ENCODE measurements at places on chromosomes 6 and 20. TPM values are rescaled to one million over a fixed set of nuclear protein-coding genes. Genes with fewer than 3 reads are reported as not detected.

- peak; percentile 90 for DNase-seq
Observed at GRCh38 chr6:7978736-7979135, 68.1 kb upstream of the TXNDC5 start.

- DNase-seq: no peak
Observed at GRCh38 chr6:168171673-168172353, 92.8 kb upstream of the FRMD1 start.

MTFR2 gene
- 12.0 TPM for total RNA-seq

DNA sequence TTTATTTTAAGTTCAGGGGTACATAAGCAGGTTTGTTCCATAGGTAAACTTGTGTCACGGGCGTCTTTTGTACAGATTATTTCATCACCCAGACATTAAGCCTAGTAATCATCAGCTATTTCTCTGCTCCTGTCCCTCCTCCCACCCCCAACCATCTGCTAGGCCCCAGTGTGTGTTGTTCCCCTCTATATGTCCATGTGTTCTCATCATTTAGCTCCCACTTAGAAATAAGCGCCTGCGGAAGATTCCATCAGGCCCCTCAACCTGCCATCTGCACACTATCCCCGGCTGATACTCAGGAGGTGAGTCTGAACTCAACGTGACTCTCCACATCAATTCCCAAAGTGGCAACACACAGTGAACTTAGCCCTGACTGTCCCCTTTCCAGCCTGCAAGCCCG, 228.0 kb upstream of the SYNDIG1 start:
- no peak for DNase-seq

- no peak for DNase-seq
Observed at GRCh38 chr6:34240329-34241248, 3.9 kb downstream of the HMGA1 start.

CCM2L gene
- not detected for total RNA-seq

GRCh38 chr6:139981768-139982181, 607.3 kb upstream of the CITED2 start:
- peak; percentile 89 for DNase-seq

DNA sequence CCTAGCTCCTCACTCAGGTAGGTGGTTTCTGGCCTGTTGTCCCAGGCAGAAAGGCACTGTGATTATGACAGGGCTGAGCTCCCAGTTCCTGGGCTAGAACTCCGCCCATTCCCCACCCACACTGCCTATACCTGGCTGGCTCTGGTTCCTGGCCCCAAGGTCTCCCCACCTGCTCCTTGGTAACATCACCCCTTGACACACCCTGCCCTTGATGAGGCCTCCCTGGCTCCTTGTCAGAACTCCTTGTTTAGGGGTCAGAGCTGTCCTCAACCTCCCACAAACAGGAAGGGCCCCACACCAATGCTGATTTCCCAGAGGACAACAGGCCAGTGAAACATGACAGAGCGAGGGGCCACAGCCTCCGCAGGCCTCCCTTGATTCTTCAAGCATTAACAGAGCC, 15.5 kb upstream of the MYMX start:
- DNase-seq: no peak

- no peak for DNase-seq
Observed at GRCh38 chr20:59903621-59904020, 29.8 kb downstream of the SYCP2 start.

STMND1 gene
- not detected for total RNA-seq

VARS2 gene
- 7.4 TPM for total RNA-seq

GRCh38 chr6:122996794-122997505, 915 bp downstream of the CLVS2 start:
- DNase-seq: no peak

CDKAL1 gene
- 25.7 TPM for total RNA-seq

GRCh38 chr20:11604339-11604738, 313.4 kb upstream of the BTBD3 start:
- DNase-seq: no peak

GRCh38 chr20:3894796-3895195, 5.6 kb downstream of the PANK2 start:
- DNase-seq: no peak

- no peak for DNase-seq
Observed at GRCh38 chr6:43302126-43302525, 4.1 kb downstream of the SLC22A7 start.

- no peak for DNase-seq
Observed at GRCh38 chr6:100167585-100167984, 173.6 kb upstream of the MCHR2 start.

- no peak for DNase-seq
Observed at GRCh38 chr20:15847196-15847784, 726.0 kb downstream of the KIF16B start.

- no peak for DNase-seq
Observed at GRCh38 chr6:77764364-77764763, 111.5 kb downstream of the MEI4 start.

DNA sequence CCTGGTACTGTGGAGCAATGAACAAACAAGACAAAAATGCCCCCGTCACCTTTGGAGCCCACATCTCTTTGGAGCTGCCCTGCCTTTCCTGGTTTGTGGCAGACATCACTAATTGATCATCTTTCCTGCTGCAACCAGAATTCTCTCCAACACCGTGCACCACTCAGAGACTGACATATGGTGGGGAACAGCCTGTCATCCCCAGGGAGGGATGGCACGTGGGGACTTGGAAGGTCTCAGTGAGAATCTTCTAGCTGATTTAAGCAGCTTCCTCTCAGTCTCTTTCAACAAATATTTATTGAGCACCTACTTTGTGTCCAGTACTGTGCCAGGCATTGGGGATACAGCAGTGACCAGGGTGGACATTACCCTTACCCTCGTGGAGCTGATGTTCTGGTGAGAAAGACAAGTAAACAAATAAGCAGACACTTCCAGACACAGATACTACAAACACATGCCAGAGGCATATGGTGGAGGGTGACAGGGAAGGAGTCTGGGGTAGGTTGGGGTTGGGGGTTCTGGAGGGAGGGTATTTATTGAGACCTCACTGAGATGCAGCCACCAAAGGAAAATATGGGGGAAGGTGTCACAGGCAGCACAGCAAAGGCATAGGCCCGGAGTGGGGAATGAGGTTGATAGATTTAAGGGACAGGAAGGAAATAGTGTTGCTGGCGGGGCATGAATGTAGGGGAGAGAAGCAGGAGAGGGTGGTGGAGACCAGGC, 82.3 kb downstream of the CEBPB start:
- no peak for DNase-seq

PRDM13 gene
- not detected for total RNA-seq

- peak; percentile 25 for DNase-seq
Observed at GRCh38 chr20:20814685-20815084, 102.2 kb upstream of the RALGAPA2 start.

ENPP5 gene
- total RNA-seq: 0.22 TPM

GRCh38 chr20:13736436-13737191, 48.1 kb downstream of the ESF1 start:
- DNase-seq: no peak

DNA sequence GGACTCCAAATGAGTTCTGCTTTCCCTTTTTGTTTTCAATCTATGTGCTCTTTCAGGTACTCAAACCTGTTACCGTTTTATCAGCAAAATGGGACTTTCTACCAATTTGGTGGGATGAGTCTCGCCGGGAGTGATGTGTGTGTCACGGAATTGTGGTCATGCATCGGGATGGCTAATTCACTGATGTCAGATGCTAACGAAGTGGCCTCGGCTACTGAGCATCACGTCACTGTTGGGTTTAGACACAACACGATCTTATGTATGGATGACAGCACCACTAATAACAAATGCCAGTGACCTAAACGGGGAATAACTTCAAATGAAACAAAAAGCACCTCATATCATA, 1.6 kb upstream of the PCK1 start:
- no peak for DNase-seq

FOXP4 gene
- 11.6 TPM for total RNA-seq

PLTP gene
- total RNA-seq: 9.6 TPM

DNA sequence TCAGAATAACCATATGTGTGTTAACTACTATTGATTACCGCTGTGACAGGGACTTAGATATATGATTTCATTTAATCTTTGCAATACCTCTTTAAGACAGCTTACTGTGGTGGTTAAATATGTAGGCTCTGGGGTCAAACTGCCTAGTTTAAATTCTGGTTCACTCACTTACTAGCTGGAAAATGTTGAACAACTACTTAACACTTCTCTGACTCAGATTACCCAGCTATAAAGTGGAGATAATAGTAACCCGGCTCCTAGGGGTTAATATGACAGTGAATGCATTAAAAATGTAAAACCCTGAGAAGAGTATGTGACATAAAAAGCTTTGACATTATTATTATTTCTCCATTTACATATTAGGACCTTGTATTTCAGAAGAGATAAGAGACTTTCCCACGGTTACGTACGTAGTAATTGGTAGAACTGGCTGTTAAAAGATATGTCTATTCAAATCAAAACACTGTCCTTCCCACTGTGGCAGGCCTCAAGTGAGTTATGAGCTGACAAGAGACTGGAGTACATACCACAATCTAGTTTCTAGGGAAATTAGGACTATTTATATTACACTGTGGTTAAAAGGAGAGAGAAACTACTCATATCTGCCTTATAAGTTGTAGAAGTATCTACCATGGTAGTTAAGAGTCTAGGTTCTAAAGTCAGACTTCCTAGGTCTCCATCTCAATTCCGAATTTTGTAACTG, 4.4 kb upstream of the PLCB1 start:
- DNase-seq: no peak

DNA sequence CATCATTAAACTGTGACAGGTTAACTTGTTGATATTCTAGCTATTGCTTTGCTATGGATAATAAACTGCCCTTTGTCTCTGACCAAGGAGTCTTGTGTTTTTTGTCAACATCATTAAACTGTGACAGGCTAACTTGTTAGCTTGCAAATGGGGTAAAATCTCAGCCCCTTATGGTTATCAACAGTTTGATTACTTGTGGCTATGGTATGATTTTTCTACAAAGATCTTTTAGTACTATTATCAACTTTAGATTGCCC, 35.9 kb downstream of the SLC2A12 start:
- DNase-seq: no peak
